ENCODE measurements at places on chromosomes 5 and 9. TPM values are rescaled to one million over a fixed set of nuclear protein-coding genes. Genes with fewer than 3 reads are reported as not detected.

The IL4 gene
- total RNA-seq: not detected

The GABBR2 gene
- total RNA-seq: 5.5 TPM

The GFPT2 gene
- 101 TPM for total RNA-seq

The GABRA6 gene
- total RNA-seq: not detected

The UNC5A gene
- total RNA-seq: under 0.01 TPM

The KIAA0825 gene
- total RNA-seq: 2.5 TPM

The HBEGF gene
- total RNA-seq: 16.7 TPM

The FAM81B gene
- not detected for total RNA-seq
